ENCODE measurements at places on chromosomes 11 and 22.

DNA sequence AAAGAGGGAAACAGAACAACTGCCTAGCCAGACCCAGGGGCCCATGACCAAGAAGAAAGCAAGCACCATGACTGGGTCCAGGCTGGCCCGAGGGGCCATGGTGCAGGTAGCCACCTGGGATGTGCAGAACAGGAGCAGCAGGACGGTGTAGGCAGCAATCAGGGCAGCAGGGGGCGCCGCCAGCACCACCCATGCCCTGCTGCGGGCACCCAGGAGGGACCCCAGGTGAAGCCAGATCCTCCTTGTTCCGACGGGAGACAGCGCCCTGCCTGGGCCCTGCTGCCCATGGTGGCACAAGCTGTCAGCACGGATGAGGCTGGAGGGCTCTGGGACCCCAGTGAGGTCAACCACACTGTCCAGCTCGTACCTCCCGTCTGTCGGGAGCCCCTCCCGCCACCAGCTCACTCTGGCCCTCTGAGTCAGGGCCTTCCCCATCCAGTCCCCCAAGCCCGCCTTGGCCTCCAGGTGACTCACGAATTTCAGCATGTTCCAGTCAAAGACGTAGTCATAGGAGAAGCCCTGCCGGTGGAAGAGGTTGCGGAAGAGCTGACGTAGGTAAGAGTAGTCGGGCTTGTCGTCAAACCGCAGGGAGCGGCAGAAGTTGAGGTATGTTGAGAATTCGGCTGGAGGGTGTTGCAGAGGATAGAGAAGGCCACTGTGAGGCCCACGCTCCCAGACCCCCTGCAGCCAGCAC, 18.8 kb downstream of the CSNK1E start:
- DNase-seq: peak; percentile 37

DNA sequence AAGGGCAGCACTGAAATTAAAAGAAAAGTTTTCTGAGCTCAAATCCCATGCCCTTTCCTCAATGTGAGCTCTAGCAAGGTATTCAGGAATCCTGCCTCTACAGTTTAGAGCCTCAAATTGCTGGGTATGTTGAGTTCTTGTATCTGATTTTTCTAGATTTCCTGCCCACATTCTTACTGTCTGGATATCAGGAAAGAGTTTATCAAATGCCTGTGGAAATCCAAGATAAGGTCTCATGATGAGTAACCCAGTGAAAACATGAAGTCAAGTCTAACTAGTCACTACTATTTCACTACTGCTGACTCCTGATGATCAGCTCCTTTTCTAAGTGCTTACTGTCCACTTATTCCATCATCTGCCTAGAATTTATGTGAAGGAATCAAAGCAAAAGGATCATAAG, 29.8 kb downstream of the LIMK2 start:
- no peak for DNase-seq

- peak; percentile 56 for DNase-seq
These were observed 282 bp downstream of the PC start for GRCh38 chr11:66957971-66958231.

DNA sequence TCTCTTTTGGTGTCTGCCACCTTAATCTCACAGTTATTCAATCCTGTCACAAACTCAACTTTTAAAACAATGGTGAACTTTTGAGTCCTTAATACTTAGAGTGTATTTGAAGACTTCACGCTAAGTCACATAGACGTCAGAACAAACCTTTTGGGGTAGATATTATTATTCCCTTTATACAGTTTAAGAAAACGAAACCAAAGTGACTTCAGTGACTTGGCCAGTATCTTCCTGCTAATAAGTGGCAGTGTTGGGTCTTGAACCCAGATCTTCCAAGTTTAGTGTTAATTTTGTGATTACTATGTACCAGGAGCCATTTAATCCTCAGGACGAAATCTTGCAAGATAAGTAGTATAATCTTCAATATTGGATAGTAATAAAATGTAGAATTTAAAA, 691 bp downstream of the CEP295 start:
- no peak for DNase-seq

GRCh38 chr22:27997538-27997937, 78.5 kb upstream of the PITPNB start:
- no peak for DNase-seq

DNA sequence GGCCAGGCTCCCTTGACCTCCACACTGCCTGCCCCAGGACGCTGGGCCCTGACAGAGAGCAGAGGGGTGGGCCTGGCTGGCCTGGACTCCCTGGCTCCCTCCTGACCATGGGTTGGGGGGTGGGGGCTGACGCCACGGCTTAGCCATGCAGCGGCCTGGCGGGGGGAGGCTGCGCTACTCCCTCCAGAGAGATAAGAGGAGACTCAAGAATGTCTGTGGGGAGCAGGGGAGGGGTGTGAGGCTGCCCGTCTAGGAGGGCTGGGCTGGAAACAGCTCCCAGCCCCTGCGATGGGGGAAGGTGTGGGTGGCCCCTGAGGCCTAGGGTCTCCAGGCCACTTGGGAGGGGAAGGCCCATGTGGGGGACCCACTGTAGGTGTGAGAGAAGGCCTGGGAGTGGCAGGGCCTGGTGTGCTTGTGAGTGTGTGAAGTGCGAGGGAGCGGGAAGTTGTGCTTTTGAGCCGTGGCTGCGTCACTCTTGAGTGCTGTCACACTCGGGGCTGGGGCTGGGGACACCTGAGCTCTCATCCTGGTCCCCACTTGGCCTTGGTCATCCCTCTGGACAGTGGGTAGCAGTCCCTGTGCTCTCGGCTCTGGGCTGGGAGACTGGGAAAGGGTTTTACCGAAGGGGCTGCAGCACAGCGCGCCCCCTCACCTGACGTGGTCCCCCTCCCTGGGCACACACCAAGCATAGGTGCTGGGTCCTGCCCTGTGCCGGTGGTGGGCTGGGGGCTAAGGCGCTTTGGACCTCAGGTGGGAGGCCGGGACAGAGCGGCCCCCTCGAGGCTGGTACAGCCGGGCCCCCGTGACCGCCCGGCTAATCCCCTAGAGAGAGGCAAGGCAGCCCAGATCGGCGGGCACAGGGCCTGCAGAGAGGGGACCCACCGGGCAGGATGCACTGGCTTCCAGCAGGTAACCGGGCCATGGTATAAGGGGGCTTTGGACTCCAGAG, 2.4 kb downstream of the MYRF start:
- no peak for DNase-seq

GRCh38 chr11:44192017-44192385, 96.5 kb downstream of the EXT2 start:
- no peak for DNase-seq
